ENCODE measurements at places on chromosomes 4 and X. TPM values are rescaled to one million over a fixed set of nuclear protein-coding genes. Genes with fewer than 3 reads are reported as not detected.
A peak's percentile ranks its signal among the peaks of the same experiment; 100 is the strongest.

DNA sequence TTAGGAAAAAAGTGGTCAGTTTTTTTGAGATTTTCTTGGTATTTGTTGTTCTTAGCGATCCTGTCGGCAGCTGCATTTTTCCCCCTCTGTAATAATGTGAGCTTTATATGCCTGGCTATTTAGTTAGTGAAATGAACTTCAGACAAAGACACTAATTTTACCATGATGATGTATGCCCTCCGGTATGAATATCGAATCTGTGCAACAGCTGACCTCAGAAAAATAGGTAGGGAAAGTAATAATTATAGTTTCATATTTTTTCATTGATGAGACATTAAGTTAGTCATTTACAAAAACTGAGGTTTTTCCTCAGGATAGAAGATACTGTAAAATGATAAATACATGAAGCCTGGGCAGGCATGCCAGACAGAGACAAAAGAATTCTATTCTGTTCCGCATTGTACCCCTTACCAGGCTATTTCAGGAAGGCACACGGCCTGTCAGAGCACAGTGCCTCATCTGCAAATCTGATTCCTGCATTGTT lies 155.8 kb downstream of the SHROOM3 start:
- DNase-seq: no peak

DNA sequence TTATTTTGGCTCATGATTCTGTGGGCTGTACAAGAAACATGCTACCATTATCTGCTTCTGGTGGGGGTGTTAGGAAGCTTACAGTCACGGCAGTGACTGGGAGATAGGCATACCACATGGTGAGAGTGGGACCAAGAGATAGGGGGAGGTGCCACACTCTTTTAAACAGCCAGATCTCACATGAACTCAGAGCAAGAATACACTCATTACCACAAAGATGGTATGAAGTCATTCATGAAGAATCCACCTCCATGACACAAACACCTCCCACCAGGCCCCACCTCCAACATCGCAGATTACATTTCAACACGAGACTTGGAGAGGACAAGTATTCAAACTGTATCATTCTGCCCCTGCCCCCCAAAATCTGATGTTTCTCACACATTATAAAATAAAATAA lies 2396.7 kb downstream of the PCDH7 start:
- no peak for DNase-seq

- DNase-seq: no peak
Measured at GRCh38 chrX:147894366-147894963, 17.3 kb upstream of the FMR1 start.

DNA sequence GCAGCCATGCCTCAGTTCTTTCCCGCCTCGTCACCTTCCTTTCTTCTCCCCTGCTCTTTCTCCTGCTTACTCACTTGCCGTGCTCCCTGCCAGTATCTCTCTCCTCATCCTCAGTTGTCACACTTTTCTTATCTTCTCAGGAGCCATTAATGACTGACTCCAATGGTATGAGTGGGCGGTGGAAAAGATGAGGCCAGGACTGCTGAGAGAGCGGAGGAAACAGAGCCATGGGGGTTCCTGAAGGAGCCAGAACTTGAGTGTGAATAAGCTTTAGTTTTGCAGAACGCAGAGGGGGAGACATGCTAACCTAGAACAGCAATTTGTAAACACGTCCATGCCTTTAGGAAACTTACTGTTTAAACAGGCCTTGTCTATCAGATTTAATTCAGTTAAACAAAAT lies 126.5 kb downstream of the CHIC2 start:
- no peak for DNase-seq

GRCh38 chr4:16505267-16505666 lies 279.0 kb upstream of the TAPT1 start:
- DNase-seq: no peak

GRCh38 chr4:142141224-142141623 lies 504.8 kb downstream of the IL15 start:
- DNase-seq: no peak

GRCh38 chr4:168594121-168594520 lies 97.3 kb downstream of the PALLD start:
- no peak for DNase-seq

- no peak for DNase-seq
Measured at GRCh38 chr4:99759346-99759984, 57.2 kb upstream of the DAPP1 start.

- no peak for DNase-seq
Measured at GRCh38 chrX:140165849-140166248, 200.5 kb upstream of the CXorf66 start.

Gene CFP
- polyA plus RNA-seq: 6.3 TPM

Gene GPRASP2
- polyA plus RNA-seq: 33.9 TPM

Gene HTRA3
- polyA plus RNA-seq: 10.7 TPM

- DNase-seq: no peak
Measured at GRCh38 chr4:143768007-143768591, 67.6 kb upstream of the FREM3 start.

DNA sequence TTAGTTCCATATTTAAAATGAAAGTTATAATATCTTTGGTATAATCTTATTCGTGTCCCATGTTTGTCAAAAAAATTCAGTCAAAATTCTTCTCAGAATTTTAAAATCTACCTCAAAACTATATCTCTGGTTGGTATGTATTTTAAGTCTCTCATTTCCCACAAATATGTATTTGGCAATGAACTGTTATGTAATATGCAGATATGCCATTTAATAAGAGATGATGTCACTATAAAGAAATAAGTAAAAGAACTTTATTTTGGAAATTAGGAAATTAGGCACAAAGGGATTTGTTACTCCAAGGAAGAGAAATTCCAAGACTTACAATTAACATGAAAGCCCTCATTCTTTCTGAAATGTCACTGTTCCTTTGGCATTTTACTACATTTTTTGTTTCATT lies 15.3 kb downstream of the SNCA start:
- DNase-seq: no peak

Gene CITED1
- polyA plus RNA-seq: 0.89 TPM

DNA sequence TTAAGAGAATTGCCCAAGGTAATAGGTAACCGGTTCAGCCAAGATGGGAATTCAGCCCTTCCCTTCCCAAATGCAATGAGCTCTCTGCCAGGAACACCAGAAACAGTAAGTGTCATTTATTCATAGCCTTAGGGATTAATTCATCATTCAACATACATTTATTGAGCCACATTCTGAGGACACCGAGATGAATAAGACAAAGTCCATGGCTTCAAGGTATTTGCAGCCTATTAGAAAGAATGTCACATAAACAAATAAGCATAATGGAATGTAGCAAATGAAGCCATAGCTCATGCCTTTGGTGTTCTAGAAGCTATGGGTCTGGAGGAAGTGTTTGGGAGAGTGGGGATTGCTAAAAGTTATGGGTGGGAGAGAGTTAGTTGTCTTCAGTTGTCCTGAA lies 6.3 kb upstream of the TAB3 start:
- no peak for DNase-seq

GRCh38 chrX:115449742-115450141 lies 111.2 kb upstream of the PLS3 start:
- no peak for DNase-seq

Gene PAGE3
- not detected for polyA plus RNA-seq

Gene ESX1
- not detected for polyA plus RNA-seq

Gene UNC5C
- polyA plus RNA-seq: 38.5 TPM

Gene SAGE1
- polyA plus RNA-seq: 0.08 TPM

DNA sequence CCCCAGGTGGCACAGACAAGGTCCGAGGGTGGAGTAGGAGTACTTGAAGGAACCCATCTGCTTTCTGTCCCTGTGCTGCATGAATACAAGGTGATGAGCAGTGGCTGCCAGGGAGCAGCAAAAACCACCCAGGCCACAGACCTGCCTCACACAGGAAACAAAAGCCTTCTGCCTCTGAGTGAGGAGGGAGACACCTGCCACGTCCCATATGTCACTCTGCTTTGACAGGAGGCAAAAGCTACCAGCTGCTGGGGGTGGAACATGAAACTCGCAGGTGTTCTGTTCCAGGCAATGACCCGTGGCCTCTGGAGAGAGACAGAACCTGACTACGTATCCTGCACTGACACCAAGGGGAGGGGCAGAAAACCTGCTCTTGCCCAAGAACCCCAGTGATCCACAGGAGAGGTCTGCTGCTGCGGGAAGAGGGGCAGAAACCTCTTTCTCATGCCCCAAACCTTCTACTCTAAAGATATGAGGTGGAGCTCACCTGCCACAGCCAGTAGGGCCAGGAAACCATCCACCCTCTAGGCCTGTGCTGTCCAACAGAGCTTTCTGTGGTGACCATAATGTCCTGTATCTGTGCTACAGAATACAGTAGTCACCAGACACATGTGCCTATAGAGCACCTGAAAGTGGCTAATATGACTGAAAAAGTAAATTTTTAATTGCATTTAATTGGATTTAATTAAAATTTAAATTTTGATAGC lies 172.9 kb downstream of the PRDM5 start:
- no peak for DNase-seq

GRCh38 chr4:47974566-47974965 lies 41.9 kb downstream of the CNGA1 start:
- DNase-seq: no peak

DNA sequence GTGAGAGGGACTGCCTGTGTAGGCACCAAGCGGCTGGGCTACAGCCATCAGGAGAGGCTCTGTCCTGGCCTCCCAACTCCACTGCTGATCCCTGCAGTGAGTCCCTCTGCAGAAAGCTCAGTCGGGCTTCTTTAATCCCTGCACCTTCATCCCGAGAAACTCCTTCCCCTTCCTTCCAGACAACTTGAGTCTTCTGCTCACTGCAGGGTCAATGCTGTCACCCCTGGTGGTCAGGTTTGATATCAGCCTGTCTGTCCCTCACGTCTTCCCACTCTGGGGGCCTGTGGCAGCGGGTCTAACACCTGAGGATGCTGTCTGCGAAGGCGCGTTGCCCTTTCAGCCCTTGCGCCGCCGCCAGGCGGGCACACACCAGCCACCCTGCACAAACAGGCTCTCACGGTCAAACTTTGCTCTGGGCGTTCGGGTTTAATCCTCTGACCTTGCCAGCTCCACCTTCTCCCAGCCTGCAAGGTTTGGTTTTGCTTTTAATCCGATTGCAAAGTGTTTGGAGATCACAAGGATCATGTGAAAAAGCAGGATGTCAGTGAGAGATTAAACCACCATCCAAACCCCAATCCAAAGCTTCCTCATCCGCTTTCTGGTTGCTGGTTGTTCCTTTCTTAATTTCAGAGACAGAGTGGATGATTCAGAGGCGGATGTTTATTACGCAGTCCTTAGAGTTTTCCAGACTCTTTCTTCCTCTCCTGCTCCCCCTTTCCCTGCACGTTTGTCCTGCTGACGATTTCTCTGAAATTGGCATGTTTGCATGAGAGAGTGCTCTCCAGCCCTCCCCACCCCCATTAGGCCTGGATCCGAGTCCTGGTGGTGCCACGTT lies 74.8 kb upstream of the SLC34A2 start:
- DNase-seq: no peak

Gene MAGEA2B
- not detected for polyA plus RNA-seq

- no peak for DNase-seq
Measured at GRCh38 chrX:151167791-151168345, 8.5 kb upstream of the GPR50 start.

Gene NOX1
- polyA plus RNA-seq: 0.85 TPM

GRCh38 chr4:8773124-8773931 lies 98.3 kb downstream of the HMX1 start:
- DNase-seq: peak; percentile 69

DNA sequence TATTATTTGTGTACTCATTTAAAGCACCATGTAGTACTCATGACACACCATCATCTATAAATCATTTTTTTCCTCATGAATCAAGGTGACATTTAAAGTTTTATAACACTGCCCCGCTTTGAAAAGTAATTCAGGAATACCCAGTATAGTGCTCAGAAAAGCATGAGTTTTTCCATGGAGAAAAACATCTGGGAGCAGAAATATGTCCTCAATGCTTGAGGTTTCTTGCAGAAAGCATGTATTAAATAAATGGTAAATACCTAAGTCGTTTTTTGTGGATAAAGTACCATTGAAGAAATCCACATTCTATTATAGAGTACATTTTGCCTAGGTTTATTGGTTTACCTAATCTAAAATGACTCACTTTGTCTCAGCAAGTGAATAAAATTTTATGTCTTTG lies 66.2 kb downstream of the UBA6 start:
- DNase-seq: no peak

- DNase-seq: no peak
Measured at GRCh38 chr4:16233569-16234177, 7.4 kb upstream of the TAPT1 start.

Gene SPANXN3
- not detected for polyA plus RNA-seq

GRCh38 chr4:177385576-177386277 lies 56.5 kb downstream of the AGA start:
- DNase-seq: no peak

Gene STAP1
- 0.10 TPM for polyA plus RNA-seq

Gene COX7B
- 186 TPM for polyA plus RNA-seq

- DNase-seq: no peak
Measured at GRCh38 chr4:150973626-150974251, 41.3 kb downstream of the LRBA start.
